ENCODE measurements at places on chromosomes 4 and X. TPM values are rescaled to one million over a fixed set of nuclear protein-coding genes. Genes with fewer than 3 reads are reported as not detected.
A peak's percentile ranks its signal among the peaks of the same experiment; 100 is the strongest.

Gene C1QTNF7
- total RNA-seq, result 0.91 TPM

DNA sequence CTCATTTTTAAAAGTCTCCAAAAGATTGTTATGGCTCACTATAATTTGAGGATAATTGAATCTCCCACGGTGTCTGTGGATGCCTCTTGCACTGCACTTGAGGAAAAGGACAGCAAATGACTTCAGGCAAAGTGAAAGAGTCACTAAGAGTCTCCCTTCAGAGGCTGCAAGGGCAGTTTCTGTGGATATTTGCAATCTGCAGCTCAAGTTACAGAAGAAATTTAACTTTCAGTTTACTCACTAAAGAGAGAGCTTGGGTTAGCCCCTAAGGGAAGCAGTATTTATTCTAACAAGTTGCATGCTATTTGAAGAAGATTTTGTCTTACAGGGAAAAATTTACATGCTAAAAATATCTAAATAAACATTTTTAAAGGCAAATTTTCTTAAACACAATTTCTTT lies 912.0 kb upstream of the TENM3 start:
- DNase-seq, result no peak

DNA sequence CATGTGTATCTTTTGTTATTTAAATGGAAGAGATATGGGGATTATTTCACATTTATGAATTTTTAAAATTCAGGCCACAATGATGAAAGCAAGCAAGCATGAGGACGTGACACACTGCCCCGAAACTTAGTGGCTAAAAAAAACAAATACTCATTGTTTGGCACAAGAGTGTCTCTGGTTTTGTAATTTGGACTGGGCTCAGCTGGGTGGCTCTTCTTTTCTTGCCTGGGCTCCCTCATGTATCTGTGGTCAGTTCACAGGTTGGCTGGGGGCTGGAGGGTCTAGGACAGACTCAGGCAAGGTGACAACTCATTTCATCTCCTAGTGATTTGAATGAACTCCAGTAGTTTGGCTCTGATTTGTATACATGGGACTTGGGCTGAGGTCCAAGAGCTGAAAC lies 238.4 kb upstream of the PRKX start:
- DNase-seq, result no peak

DNA sequence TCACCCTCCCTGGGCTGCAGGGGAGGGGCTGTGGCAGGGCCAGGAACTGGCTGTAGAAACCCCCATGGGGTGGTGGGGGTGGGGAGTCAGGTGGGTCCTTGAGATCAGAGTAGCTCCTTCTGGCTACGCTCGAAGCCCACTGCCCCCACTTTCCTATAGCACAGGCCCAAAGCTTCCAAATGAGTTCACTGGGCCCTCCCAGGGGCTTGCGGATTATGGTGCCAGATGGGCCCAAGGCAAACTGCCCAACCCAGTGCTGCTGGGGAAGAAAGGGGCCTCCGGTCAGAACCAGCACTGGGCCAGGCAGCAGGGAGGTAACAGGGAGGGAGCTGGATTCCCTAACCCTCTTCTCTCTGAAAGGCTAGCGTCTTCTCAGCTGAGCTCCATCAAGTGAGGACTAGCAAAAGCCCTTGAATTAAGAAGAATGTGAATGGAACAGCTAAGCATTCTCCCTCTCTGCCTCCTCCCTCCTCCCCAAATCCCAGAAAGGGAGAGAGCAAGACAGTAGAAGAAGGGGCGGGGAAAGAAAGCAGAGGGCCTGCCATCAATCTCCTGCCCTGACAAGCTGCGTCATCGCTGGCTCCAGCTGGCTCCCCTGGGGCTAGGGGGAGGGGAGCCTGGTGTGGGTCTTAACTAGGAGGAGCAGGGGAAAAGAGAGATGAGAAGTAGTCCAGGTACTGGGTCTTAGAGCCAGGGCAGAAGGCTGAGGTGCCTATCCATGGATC lies 34.7 kb downstream of the FRMPD3 start:
- DNase-seq, result no peak

Gene GSX2
- total RNA-seq, result not detected

Gene SLC10A6
- total RNA-seq, result 85.6 TPM

DNA sequence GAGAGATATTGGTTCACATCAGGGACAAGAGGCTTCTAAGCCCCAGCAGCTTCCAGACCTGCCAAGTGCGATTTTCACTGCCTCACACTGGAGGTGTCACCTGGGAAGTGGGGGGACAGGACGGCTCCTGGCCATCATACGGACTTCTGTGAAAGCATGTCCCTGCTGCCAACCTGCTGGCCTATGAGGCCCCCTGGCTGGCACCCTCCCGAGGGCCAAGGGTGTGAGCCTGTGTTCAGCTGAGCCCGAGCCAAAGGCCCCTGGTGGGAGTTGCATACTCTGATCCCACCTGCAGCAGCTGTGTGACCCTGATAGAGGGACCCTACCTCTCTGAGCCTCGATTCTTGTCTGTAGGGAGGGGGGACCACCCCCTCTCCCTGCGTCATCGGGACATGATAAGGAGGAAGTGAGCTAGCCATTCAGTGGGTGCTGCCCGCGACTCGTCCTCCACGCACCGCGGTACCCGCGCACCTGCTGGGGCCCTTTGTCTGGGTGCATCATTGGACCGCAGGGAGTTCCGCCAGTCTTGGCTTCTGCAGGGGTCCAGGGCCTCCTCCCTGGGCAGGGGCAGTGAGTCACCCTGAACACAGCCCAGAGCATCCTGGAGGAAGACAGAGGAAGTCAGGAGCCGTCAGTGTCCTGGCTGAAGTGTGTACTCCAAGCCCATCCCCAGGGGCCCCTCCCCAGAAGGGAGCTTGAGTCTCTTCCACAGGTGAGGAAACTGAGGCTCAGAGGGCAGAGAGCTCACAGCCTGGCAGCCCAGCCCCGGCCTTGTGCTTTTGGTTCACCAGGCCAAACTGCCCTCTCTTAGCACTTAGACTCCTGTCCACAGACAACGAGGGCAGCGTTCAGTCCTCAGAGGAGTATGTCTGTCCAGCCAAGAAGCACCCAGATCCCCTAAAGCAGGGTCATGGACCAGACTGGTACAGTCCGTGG lies 24.1 kb downstream of the C4orf50 start:
- DNase-seq, result peak; percentile 73

Gene MEPE
- total RNA-seq, result not detected

DNA sequence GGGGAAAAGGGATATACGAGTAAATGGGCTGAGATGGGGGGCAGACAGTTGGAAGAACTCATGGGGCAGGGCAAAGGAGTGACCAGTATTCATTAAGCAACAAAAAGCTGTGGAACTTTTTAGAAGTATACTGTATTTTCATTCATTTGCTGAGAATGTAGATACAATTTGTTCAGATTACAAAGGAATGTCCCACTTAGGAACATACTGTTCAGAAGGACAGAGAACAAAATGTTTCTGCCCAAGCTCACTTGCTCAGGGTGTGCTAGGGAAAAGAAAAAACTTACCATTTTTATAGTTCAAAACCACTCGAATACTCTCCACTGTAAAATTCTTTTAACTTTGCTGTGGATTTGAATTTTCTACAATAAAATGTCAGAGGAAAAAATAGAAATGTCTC lies 135.2 kb upstream of the AFF2 start:
- no peak for DNase-seq

DNA sequence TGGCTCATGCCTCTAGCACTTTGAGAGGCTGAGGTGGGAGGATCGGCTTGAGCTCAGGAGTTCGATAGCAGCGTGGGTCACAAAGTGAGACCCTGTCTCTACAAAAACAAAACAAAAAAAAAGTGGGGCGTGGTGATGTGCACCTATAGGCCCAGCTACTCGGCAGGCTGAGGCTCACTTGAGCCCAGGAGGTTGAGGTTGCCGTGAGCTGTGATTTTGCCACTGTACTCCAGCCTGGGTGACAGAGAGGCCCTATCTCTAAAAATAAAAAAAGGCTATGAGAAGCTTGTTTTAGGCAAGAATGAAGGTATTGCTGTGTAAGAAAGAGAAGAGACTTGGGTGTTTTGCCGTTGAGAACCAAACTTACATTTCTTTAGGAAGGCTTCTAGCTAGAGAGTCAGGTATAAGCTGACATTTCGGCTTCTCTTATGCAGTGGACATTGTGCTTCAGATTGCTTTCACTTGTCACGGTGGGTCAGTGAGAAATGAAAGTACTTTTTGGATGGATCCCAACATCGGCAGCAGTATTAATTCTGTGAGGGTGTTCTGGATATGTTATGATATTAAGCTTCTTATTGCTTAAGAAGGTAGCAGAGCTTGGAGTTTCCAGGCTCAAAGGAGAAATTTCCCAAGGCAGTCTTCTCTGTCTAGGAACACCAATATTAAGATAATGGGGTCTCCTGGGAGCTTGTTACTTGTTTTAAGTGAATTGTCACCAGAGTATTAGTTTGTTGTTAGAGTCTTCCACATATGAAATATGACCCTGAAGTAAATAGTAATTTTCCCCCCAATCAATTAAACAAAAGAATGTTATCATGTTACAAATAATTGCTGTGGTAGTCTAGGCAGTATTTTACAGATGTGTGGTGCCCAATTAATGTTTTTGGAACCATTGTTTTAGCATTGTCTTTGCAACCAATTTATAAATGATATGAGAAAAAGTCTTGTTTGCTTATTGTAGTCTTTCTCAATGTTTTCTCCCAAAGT lies 17.6 kb downstream of the TMEM131L start:
- no peak for DNase-seq

DNA sequence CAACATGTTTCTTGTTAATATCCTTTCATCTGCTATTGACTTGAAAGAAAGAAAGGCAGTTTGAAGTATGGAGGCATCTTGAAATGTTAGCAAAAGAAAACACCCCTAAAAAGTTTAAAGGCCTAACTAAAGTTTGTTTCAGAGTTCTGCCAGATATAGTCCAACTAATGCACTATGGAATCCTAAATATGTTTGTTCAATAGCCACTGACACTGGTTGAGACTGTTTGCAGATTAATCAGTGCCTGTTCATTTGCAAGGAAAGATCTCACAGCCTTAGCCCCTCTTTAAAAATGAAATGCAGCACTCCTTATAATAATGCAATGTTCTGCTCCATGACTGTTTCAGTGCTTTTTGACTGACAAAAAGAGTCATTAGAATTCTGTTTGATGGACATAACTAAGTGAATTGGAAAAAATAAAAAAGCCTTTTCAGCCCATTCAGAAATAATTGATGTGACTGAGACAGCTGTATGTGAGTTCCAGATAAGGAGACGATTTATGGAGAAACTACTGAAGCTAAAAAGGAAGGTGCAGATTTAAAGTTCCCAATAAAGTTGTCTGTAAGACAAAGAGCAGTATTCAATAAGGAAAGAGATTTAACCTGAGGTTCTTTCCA lies 192.0 kb downstream of the PCDH7 start:
- no peak for DNase-seq

DNA sequence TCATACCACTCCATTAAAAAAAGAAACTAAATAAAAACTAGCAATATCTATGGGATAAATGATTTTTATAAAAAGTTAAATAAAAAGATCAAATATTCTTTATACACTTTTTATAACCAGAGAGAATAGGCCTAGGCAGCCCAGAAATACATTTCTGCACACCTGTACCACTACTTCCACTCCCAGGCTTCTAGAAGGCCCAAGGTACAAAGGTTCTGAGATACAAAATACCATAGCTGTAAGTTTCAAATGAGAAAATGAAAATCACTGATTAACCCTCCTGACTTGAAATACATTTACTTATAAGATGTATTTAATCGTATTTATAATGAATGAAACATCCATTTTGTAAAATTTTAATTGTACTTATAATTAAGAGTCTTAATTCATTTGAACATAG lies 226.5 kb upstream of the MAB21L2 start:
- no peak for DNase-seq

GRCh38 chrX:40933132-40933705 lies 152.0 kb upstream of the USP9X start:
- DNase-seq, result no peak

- DNase-seq, result no peak
Measured at GRCh38 chr4:147198411-147199051, 252.9 kb upstream of the TTC29 start.

Gene TMSB15A
- 2.4 TPM for total RNA-seq

DNA sequence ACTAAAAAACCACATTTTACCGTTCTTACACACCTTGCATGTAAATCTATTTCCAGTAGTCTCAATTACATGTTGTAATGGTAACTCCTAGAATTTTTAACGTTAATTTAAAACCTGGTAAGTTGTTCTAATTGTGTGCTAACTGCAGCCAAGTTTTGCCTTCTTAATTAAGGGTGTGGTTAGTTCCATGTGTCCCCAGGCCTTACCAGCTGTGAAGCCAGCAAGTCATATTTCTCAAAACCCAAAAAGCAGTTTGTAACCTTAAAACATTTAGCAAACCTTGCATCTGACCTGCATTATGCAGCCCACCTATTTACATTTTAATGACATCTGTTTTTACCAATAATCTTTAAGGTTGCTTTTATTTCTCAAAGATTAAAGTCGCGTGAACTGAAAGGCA lies 18.4 kb upstream of the FAM47E start:
- no peak for DNase-seq

Gene CCNB3
- 8.8 TPM for total RNA-seq

GRCh38 chrX:20382518-20383297 lies 116.0 kb upstream of the RPS6KA3 start:
- no peak for DNase-seq

- no peak for DNase-seq
Measured at GRCh38 chr4:110586131-110586850, 36.6 kb downstream of the PITX2 start.

DNA sequence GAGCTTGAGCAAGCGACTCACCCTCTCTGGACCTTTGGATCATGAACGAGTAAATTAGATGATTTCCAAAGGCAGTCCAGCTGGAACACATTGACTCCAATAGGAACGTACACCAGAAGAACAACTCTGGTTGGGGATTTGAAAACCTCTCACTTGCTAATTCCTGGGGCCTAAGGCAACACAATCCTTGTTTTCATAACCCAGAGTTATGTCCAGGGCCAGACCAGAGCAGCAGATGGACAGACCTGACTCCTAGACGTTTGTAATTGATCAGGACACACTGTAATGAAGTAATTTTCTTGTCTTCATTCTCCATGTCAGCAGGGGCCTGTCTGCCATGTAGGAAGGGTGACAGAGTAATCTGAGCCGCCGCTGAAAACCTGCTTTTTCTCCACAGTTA lies 283.9 kb downstream of the IDS start:
- no peak for DNase-seq

- DNase-seq, result no peak
Measured at GRCh38 chr4:62709618-62710252, 1509.6 kb downstream of the ADGRL3 start.

DNA sequence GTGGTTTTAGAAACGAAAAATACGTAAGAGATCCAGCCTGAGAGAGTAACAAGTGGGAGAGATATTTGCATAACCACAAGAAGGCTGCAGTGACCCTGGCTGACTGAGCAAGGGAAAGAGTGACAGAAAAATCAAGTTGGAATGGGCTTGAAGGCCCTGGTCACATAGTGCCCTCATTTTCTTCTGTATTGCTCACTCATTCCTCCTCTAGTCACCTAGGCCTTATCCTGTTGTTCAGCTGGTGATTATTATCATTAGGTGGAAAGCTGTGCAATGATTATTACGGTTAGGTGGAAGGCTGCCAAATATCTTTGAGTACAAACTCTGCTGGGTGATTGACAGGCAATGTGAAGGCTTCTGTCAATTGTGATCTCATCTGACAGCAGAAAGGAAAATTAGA lies 2384.1 kb downstream of the PCDH7 start:
- no peak for DNase-seq

DNA sequence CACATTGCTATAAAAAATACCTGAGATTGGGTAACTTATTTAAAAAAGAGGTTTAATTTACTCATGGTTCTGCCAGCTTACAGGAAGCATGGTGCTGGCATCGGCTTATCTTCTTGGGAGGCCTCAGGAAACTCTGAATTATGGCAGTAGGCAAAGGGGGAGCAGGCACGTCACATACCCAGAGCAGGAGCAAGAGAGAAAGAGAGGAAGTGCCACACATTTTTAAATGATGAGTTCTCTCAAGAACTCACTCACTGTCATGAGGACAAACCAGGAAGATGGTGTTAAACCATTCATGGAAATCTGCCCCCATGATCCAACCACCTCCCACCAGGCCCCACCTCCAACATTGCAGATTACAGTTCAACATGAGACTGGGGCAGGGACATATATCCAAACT lies 10.0 kb upstream of the AFF1 start:
- no peak for DNase-seq

All from suprapubic skin (tissue), 4 donors.